ENCODE measurements at places on chromosomes 5 and 9.

GRCh38 chr9:97675655-97676054, 21.5 kb downstream of the XPA start:
- DNase-seq, result no peak

GRCh38 chr5:112283943-112284929, 134.8 kb downstream of the EPB41L4A start:
- no peak for DNase-seq

- no peak for DNase-seq
These were observed 3.9 kb upstream of the SPATA9 start for GRCh38 chr5:95686651-95687050.

GRCh38 chr5:74226716-74227485, 413.6 kb downstream of the ENC1 start:
- DNase-seq, result no peak

- DNase-seq, result no peak
These were observed 231.0 kb downstream of the ESM1 start for GRCh38 chr5:54754420-54754819.

DNA sequence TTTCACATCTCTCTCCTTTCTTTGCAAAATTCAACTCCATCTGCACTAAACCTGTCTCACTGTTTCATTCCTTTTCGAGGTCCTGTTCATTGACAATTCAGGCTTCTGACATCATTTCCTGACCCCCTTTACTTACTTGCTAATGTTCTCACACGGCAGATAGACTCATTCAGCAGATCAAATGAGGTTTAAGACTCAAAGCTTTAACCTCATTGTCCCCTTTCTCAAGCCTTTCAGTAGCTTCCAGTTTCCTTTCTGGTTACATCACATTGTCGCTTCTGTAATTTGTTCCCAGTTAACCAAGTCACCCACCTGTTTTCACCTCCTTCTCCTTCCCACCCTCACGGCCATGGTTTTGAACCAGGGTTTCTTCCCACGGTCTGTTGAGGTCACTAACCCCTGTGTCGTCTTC, 143.4 kb upstream of the OTULINL start:
- no peak for DNase-seq

DNA sequence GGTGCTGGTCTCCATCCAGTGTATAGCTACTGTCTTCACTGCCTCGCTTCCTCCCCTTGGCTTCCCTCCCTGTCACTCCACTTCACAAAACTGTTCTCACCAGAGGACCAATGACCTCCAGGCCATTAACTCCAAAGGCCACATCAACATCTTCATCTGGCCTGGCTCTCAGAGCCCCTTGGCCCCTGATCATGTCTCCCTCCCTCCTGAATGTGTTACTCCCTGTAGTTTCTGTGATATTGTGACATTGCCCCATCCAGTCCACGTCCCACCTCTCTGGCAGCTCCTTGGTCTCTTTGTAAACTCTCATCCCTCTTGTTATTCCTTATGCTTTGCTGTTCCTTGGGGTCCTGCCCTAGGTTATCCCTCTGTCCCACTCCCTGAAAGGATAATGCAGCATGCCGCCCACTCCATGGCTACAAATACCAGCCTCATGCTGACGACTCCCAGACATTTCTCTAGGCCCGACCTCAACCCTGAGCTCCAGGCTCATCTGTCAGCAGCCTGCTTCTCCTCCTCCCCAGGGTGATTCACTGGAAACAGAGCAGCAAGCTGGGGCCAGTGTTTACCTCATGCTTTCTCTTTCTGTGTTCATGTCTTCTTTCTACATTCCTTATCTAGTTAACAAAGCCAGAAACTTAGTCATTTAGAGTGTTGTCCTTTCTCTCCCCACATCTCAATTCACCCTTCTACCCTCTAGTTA, 312.2 kb downstream of the SPOCK1 start:
- DNase-seq, result peak; percentile 78

GRCh38 chr5:154196955-154197652, 6.6 kb downstream of the GALNT10 start:
- no peak for DNase-seq

- DNase-seq, result peak; percentile 79
These were observed 102.7 kb downstream of the DPYSL3 start for GRCh38 chr5:147407094-147407681.

- no peak for DNase-seq
These were observed 354.6 kb downstream of the BNC2 start for GRCh38 chr9:16515879-16516301.

DNA sequence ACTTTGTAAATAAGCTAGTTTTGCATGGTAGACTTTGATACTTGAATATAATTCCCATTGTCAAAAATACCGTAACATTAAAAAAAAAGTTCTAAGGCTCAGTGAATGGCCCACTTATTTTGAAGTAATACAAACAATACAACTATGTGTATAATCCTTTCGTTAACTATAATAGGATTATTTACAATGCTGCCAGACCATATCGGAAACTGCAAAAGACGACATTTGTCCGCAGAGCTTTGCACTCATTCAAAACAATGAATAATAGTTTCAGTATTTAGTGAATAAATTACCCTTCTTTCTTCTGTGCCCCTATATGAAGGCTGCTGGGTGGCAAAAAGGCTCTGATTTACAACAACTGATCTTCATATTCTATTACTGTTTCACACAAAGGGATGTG, 121.8 kb downstream of the DROSHA start:
- no peak for DNase-seq

DNA sequence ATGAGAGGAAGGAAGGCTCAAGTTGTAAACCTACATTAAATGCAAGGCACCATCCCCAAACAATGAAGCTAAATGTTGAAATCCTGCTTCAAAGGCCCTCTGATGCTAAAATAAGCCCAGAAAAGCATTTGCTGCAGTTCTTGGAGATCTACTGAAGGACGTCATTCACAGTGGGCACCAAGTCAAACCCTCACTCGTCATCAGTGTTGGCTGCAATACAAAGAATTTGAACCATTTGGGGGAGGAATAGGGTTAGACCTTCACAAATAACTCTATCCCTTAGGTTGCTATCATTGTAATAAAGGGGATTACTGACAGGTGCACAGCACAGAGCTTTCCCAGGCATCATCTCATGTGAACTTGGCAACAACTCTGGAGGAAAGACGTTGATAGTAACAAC, 9.3 kb upstream of the MEGF9 start:
- DNase-seq, result no peak

GRCh38 chr9:73148447-73148937, 3.2 kb upstream of the ANXA1 start:
- DNase-seq, result peak; percentile 46

DNA sequence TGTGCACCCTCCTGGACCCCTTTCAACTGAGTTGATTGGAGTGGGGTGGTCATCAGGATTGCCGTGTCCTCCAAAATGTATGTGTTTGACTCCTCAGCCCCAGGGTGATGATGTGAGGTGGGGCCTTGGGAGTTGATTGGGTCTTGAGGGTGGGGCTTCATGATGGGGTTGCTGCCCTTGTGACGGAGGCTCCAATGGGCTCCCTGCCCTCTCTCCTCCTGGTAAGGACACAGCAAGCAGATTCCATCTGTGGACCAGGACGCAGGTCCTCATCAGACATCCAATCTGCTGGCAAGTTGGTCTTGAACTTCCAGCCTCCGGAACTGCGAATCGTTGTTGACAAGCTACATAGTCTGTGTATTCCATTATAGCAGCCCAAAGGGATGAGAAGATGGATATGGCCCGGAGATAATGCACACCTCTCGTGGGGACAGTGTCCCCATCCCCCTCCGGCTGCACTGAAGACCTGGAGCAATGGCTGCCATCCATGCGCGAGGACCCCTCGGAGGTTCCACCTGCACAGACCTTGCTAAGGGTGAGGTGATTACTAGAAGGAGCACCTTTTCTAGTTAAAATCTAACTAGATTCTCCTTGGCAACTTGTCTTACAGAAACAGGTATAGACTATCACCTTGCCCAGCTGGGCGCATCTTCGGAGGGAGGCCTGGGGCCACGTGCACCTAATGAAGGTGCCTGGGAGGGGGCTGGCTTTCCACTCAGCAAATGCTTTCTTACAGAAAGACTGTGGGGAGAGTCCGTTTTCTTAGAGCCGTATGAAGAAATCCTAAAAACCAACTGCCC, 75.7 kb upstream of the IRX4 start:
- no peak for DNase-seq

Data from SJSA1 (cell line).